Panc1 (cell line): ENCODE measurements at places on chromosomes 16 and 17.

DNA sequence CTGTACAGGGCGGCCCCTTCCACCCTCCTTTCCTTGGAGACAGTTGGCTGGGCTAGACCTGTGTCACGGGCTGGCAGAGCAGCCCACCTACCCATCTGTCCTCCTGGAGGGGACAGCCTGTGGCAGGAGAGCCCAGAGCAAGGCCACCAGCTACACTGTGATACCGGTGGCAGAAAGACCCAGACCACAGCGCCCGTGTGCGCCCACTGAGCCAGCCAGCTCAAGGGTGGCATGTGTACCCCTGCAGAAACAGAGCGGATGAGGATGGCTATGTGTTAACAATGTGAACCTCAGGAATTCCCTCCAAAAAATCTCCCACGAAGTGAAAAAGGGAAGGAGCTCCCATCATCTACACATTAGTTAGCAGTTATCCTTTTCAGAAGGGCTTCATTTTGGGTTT, 7.1 kb downstream of the HBQ1 start:
- DNase-seq: no peak

GRCh38 chr17:1947743-1948516, 77.2 kb downstream of the RTN4RL1 start:
- no peak for DNase-seq

DNA sequence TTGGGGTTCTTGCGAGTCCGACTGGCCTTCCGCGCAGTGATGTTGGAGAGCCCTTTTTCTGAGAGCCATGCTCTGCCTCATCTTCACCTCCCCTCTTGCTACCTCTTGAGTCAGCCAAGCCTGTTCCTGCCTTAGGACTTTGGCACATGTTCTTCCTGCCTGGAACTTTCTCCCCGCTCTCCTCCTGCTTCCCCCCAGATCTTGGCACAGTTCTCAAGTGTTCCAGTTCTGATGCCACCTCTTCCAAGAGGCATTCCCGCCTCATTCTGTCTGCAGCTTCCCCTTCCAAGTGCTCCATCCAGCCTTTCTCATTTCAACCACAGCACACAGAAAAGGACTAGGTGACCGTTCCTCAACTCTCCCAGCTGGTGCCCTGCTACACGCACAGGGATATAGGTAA, 7.7 kb downstream of the AKAP1 start:
- DNase-seq: no peak

DNA sequence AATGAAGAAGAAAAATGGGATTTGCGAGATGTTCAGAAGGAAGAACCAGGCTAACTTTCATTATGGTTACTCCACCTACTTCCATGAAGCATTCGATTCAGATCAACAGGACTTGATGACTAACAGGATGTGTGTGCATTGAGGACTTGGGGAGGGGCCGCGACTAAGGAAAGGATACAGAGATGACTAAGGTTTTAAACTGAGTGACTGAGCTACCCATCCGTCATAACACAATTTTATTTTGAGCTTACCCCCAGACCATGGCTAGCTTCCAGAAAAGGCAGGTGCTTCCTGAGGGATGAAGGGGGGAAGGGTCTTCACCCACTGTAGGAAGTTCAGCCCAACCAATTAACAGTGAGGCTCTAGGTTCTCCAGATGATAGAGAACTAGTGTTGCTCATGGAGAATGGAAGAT, 2.5 kb upstream of the CDYL2 start:
- DNase-seq: no peak

DNA sequence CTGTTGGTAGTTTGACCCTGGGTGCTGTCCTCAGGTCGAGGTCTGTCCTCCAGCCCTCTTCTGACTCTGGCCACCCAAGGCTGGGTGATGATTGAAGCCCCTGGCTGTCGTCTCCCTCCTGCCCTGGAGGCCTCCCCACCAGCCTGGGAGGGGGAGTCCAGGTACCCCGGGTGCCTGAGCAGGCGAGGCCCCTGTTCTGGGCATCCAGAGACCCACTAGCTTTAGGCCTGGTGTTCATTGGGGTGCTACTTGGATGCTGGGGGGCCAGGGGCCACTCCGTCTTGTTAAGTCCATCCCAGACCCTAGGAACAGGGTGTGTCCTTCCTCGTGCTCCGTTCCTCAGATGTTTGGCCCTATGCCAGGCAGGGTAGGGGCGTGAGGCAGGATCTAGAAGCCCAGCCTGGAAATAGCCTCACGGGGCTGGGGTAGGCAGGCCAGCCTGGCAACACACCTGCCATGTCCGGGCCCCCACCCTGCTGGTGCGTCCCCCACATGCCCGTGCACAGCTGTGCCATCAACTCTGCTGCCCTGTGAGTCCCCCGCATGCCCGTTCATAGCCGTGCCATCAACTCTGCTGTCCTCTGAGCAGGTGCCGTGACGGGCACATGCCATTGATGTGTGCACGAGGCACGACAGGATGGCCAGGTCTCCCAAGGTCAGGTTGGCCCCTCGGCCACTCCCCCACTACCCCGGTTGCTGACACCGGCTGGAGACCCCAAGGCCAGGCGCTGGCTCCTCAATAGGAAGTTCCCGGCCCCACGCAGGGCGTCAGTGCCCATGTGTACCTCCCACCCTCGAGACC, 36.9 kb downstream of the GINS2 start:
- no peak for DNase-seq

- no peak for DNase-seq
These were observed at the start of gene LGALS3BP for GRCh38 chr17:78979780-78980623. Gene LGALS3BP (minus strand): TSS chr17:78979923. CDS start chr17:78977191, 2,732 bp downstream.

GRCh38 chr17:38428643-38429371, 543 bp downstream of the ARHGAP23 start:
- DNase-seq: no peak

- DNase-seq: no peak
These were observed 429.0 kb downstream of the HS3ST4 start for GRCh38 chr16:26120729-26121128.

GRCh38 chr16:69593751-69594255, 28.0 kb downstream of the NFAT5 start:
- DNase-seq: no peak

- no peak for DNase-seq
These were observed 83.5 kb upstream of the WSCD1 start for GRCh38 chr17:5986644-5987043.

DNA sequence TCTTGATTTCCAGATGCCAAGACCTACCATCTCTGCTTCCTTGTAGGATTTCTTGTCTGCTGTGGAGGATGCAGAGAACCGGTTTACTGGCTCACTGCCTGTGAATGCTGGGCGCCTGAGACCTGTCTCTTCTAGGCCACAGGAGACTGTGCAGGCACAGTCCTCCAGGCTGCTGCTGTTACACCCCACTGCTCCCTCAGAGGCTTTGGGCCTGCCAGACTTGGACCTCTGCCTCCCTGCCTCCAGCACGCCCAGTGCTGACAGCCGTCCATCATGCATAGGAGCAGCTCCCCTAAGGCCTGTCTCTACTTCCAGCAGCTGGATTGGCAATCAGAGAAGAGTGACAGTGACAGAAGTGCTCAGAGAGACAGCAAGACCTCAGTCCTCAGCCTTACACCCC, 6.1 kb downstream of the HROB start:
- DNase-seq: no peak
